ENCODE measurements at places on chromosomes 3 and 15.

DNA sequence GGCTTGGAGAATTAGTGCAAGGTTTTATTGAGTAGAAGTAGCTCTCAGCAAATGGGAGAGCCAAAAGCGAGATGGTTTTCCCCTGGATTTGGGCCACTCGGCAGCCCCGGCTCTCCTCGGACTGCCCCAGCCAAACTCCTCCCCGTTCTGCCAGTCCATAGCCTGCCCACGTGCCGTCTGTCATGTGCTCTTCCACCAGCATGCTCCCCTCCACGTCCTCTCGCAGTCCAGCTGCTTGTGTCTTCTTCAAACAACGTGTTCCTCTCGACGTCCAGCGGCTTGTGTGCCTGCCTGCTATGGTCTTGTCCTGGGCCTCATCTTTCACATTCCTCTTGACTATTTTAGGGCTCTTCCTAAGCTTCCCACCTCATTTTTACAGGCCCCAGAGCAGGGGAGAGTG, 16.7 kb upstream of the SECISBP2L start:
- no peak for DNase-seq

DNA sequence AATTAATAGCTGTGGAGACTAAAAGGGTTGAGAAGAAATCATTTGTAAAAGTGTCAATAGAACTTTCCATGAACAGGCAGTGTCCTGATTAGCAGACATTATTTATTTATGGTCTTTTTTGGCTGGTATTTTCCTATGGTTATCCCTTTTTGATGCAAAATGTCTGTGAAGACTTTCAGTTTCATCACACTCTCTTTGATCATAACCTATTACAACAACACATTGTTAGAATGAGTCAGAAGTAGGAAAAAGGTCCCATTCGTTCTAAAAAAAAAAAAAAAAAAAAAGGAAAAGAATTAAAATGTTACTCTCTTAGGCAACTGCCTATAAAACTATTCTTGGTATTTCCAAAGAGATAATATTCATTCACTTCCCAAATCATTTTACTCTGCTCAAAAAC, 62.1 kb downstream of the SLC49A4 start:
- DNase-seq = no peak

- DNase-seq = no peak
These were observed 107.8 kb upstream of the BOC start for GRCh38 chr3:113103588-113103987.

GRCh38 chr3:133692759-133693158, 31.0 kb upstream of the TOPBP1 start:
- no peak for DNase-seq

DNA sequence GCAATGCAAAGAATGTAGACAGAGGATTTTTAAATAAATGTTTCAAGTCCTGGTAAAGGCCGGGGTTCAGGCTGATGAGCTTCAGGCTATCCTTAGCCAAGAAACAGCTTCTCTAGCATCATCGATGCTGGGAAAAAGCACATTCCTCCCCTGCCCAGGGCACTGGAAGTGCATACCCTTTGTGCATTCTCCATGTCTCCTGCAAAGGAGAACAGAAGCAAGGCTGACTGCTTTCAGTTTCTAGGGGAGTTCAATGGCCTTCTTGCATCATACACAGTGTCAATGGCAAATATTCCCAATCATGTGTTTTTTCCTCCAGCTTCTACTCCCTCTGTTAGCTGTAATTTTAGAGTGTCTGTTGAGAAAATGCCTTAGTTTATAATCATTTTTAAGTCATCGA, 59.9 kb downstream of the GPR176 start:
- DNase-seq = no peak

GRCh38 chr3:16838561-16838960, 46.2 kb upstream of the PLCL2 start:
- DNase-seq = no peak

DNA sequence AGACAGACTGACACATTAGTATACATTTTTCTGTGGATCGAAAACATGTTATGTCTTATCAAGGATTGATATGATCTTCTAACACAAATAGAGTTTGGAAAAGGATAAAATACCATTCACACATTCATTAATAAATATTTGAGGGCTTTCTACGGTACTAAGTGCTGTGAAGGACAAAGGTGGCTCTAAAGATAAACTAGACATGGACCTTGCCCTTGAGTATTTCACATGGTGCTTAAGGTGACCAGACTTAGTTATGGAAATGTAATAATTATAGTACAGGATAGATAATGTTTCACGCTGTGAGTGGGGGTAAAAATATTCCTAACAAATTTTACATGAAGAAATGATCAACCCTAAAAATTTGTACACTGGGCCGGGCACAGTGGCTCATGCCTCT, 3.8 kb upstream of the RAP2B start:
- DNase-seq = no peak

DNA sequence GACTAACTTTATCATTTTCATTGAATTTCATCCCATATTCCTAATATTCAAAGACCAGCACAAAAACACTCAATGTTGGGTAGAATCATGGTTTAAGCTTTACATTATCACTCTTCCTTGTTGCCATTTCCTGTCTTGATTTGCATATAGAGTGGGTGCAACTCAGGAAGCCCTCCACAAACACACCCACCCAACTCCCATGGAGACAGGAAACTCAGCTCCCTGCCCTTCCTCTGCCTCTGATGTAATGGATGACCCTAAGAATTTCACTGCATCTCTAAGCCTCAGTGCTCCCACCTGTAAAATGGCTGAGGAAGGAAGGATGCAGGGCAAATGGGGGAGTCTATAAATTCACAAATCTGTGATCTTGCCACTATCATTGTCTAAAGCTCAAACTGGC, 98.1 kb upstream of the BFSP2 start:
- no peak for DNase-seq

DNA sequence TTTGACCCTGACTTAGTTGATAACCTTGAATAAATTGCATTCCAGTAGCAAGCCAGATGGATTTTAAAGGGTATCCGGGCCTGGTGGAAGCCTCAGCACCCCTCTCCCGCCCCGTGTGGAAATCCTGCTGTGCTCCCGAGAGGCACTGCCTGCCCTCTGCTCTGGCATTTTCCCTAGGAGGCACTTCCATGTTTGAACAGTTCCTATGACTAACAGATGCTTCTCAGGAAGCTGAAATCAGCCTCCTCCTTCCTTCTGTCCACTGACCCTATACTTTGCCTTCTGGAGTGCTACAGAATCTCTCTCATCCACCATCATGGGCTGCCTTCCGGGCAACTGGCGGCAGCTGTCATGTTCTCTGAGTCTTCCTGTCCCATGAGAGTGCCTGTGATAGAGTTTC, 90.8 kb downstream of the GABRG3 start:
- no peak for DNase-seq

DNA sequence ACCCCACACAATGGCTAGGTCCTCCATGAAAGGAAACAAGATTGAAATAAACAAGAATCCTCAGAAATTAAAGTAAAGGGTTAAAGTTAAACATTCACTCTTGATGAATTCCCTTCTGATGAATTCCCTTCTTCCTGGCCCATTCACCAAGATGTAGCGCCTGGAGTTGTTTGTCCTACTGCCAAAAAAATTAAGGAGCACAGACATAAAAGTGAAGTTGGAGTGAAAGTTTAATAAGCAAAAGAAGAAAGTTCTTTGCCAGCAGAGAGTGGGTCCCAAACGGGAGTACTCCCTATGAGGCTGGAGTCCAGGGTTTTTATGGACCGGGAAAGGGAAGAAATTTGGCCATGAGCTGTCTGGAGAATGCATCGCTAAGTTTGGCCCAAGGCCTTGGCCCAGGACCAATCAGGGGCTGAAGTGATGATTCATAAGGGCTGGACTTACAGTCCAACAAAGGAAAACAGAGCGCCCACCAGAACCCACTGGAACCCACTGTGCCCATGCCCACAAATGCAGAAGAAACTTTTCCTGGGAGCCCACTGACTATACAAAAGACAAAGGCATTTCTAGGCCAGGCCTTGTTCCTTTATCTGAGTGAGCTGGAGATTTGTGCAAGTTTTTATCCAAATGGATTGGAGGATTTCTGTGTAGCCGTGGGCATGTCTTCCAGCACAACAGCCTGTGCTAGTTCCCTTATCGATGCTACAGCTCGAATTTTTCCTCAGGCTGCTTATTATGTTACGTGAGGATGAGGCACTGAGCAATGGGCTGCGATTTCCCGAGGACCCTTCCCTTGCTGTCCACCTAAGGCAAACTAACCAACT, 1561.6 kb downstream of the OTOL1 start:
- no peak for DNase-seq
